RCC 7860 (cell line): ENCODE measurements at places on chromosomes 5 and 9.
A peak's percentile ranks its signal among the peaks of the same experiment; 100 is the strongest.

DNA sequence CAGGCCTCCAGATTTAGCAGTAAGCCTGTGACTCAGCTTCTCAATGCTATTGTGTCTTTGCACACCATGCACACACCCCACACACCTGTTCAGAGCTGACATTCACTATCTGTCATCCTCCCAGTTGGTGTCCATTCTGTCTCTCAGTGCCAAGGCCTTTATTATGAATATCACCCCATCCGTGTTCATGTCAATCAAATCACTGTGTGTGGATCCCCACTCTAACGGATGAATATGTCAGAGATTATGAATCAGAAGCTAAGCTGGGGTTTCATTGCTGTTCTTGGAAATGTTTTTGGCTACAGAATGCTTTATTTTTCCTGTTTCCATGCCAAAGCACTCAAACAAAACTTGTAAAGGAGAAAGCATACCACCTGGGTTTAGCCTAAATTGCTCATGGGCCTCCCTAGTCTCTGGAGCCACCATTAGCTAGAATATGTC, 9.4 kb upstream of the MAMDC2 start:
- DNase-seq, result no peak

DNA sequence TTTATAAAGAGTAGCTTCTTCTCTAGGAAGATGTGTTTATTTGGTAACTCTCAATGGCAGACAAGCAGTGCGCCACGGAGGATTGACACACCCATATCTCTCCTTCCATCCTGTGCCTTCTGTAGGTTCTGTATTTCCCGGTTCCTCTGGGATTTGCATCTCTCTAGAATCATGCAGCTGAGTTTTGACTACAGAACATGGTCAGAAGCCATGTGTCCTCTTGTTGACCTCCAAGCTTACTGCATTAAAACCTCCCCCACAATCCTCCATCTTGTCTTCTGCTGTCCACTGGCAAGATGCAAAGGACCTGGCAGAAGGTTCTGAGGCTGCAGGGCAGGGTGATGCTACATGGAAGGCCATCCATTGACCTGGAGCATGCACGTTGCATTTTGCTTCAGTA, 482.0 kb downstream of the DMRT2 start:
- no peak for DNase-seq

- no peak for DNase-seq
These were observed 20.4 kb downstream of the BDP1 start for GRCh38 chr5:71475788-71476384.

DNA sequence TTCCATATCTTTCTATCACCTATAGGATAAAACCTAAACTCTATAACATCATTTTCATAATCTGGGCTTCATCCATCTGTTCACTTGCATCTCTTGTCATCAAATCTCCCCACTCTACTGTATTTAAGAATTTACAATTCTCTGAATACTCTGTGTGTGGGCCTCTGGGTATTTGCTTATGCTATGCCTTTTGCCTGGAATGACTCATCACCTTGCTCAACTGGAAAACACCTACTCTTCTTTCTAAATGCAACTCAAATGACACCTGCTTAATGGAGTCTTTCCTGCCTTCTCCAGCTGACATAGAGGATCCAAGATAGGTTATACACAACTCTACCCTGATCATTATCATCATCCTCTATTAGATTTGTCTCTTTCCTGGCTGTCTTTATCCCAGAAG, 421.7 kb downstream of the SPATA31D1 start:
- peak; percentile 12 for DNase-seq

- DNase-seq, result no peak
These were observed 37.9 kb downstream of the TENT4A start for GRCh38 chr5:6750951-6751685.

GRCh38 chr5:34051374-34051980, 8.5 kb upstream of the C1QTNF3 start:
- DNase-seq, result no peak

DNA sequence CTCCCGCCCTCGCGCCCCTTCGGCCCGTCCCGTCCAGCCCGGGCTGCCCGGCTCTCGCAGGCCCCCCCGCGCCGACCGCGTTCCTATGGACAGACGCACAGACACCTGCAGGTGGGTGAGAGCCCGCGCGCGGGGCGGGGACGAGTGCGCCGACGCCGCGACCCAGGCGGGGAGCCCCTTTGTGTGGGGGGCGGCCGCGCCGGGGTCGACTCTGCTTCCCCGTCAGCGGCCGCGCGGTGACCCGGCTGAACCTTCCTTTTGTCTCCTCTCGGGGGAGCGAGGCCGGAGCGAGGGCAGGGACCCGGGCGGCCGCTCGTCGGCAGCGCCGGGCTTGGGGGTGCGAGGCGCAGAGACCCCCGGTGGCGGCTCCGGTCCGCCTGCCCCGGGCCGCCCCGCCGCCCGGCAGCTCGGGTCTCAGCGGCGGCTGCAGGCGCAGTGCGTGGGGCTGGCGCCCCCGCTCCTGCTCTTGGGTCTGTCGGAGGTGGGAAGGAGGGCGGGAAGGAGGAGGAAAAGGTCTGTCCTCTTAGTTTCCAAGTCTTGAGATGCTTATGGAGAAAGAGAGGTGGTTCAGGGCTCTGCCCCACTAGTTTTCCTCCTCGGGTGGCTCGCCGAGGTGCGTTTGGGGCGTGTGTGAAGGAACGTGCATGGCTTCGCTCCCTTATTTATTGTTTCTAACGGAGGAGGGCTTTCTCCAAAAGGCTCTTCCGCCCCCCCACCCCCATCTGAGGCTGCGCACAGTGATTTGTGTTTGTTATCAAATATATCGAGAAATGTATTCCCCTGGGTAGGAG, 576 bp downstream of the KIAA1958 start:
- no peak for DNase-seq

- no peak for DNase-seq
These were observed 256.9 kb downstream of the HINT1 start for GRCh38 chr5:130908186-130908585.

DNA sequence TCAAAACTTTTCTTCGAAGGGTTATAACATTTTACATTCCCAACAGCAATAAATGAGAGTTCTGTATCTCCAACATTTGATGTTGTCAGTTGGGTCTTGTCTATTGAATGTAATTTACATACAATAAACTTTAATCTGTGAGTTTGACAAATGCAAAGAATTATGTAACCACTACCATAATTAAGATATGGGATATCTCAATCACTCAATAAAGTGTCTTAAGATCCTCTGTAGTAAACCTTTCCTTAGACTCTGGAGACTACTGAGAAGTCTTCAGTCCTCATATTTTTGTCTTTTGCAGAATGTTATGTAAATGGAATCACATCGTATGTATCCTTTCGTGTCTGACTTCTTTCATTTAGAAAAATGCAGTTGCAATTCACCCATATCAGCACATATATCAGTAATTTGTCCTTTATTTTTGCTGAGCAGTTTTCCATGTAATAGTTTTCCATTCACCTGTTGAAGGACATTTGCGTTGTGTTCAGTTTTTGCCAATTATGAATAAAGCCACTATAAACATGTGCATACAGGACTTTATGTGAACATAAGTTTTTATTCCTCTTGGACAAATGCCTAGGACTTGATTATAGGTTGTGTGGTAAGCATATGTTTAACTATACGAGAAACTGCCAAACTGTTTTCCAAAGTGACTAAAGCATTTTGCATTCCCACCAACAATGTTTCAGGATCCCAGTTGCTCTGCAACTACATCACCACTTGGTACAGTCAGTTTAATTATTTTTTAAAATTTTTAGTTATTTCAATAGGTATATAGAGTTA, 784.6 kb upstream of the ZNF608 start:
- no peak for DNase-seq

DNA sequence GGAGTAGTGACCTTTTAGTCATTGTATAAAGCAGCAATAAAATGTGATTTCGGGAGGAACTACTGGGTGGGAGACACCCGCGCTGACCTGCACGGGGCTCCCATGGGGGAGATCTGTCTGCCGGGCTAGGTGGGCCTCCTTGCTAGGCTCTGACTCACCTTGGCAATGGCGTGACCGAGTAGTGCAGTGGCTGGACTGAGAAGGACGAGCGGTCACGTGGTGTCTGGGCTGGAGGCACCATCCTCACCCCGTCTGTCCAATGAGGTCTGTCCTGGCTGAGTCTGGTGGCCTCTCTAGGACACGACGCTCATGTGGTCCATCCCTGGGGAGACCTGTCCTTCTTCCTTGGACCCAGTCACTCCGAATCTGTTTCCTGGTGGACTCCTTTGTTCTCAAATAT, 151.7 kb downstream of the RXRA start:
- no peak for DNase-seq

DNA sequence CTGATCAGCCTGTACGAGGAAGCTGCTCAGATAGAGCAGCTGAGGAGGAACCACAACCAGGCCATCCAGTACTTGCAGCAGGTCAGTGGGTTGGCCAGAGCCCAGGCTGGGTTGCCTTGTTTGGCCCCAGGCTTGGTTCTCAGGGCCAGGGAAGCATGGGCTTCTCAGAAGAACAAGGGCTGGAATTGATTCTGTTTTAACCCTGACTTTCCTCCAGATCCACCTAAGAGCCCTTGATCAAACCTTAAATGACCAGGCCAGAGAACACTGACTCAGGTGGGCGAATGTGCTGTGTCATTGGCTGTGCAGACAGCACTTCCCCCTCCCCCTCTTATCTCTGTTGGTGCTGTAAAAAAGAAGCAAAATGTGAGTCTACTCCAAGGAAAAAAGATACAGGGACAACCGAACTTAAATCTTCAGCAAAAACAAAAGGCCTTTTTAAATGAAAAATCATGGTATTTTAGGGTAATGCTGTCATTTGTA, 28.1 kb downstream of the TTC23L start:
- no peak for DNase-seq

DNA sequence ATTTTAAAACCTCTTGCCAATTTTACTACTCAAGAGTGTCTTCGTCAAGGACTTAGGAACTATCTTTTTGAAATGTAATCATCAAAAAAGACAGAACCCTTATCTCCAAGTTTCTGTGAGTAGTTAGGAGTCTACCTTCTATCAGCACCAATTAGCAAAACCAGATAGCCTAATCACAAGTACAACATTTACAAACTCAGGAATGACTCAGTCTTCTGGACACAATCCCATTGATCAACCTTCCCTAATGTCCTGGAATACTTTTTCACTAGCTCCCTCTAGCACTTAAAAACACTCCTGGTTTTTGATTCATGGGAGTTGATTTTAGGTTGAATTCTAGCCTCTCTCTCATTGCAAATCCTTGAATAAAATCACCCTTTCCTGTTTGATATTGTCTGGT, 680.7 kb downstream of the PRR16 start:
- DNase-seq, result no peak

DNA sequence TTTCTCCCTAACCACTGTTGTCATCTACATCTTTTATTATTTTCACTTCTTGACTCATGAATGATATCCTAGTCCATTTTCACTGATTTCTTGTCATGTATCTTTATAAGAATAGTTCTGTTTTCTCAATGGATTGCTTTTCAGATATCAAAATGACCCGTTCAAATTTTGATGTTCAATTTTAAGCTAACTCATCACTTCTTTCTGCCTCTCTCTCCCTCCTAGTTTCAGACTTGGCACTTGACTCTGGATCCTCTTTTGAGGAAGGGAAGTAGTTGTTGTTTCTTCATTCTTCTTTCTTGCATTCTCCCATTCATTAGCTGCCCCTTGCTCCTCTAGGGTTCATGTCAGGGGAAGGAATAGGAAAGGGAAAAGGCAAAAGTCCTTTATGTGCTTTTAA, 23.7 kb downstream of the CSNK1G3 start:
- no peak for DNase-seq

GRCh38 chr9:5448461-5449435, 1.6 kb upstream of the CD274 start:
- no peak for DNase-seq

GRCh38 chr5:180642779-180643178, 6.6 kb downstream of the FLT4 start:
- no peak for DNase-seq

GRCh38 chr9:14932231-14932630, 22.0 kb upstream of the FREM1 start:
- DNase-seq, result no peak

DNA sequence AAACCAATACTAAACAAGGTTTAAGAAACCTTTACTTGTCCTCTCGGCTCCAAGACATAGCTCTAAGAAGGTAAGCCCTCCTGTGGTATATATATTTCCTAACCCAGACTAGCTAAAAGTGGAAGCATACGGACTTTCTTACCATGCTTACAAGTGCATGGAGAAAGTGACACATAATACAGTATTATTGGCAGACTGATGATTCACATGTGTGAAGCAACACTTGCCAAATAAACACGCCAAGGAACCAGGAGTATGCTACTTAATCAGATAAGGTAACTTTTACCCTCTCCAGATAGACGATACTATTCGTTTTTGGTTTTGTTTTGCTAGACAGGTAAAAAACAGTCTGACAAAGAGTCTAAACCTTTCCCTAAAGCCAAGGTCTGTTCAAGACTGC, 264.1 kb downstream of the MLLT3 start:
- DNase-seq, result no peak

DNA sequence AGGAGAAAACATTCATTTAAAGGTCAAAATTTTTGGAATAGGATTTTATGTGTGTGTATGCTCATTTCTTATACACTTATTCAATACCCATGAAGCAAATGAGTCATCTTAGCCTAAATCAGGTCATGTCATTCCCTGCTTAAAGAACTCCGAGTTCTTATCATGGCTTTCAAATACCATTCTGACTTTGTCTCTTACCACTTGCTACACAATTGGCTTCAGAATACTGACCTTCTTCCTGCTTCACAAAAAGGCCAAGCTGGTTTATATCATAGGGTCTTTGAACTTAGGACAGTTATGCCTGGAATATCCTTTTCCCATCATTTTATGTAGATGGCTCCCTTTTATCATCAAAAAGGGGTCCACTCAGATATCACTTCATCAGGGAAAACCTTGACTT, 652.2 kb upstream of the WWC1 start:
- peak; percentile 10 for DNase-seq

DNA sequence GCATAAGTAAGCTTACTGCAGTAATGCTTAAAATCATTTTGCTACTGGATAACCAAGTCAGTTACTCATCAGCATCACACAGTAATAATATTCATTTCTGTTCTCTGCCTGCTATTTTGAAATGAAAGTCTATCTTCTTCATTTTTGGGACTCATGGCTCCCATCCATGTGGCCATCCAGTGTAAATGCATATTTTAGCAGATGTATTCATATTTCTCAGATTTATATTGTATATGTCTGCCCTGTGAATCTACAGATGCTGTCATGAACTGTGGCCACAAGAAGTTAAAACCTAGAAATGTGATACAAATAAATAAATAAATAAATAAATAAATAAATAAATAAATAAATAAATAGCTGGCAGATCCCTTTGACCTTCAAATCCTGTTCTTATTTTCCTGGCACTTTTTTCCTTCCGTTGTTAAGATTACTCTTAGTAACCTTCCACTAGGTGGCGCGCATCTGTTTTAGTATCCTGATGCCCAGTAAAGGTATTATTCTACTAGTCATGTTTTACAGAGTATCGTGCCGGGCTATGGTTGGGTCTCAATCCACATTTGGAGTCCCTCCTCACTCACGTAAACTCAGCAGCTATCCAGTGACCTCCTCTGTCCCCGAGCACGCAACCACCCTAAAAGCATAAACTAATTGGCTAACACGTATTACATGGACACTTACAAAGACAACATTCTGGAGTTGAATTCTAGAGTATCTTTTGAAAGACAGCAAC, 79.2 kb upstream of the IL7R start:
- DNase-seq, result peak; percentile 59

GRCh38 chr5:176943816-176944215, 44.7 kb upstream of the HK3 start:
- DNase-seq, result no peak
